Gastrocnemius medialis (tissue), 4 donors: ENCODE measurements at places on chromosomes 3 and 15.

DNA sequence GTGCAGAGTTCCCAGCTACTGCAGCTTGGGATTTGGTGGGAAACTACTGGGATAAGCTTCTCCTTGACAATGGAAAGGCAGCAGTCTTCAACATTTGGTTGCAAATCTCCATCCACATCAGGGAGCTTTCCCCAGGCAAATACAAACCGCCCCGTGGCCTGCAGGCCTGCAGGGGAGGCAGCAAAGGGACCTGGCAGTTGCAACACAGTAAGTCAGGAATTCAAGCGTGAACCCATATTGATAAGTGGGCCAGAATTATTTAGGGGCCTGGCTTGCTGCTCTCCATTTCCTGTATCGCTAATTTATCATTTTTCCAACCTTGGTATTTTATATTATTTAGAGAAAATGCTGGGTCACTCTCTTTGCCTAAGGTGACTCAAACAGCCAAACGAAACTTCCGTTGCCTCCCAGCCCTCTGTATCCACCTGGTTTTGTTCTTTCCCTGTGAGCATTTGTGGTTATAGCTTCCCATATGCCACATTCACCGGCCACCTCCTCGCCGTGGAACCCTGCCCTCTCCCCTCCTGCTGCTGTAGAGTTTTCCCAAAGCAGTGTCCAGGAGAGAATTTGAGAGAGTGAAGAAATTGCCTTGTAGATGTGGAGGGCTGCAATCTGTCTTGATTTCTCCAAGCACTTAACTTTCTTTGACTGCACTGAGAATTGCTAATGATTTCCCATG lies 34.8 kb downstream of the B3GALNT1 start:
- DNase-seq = no peak
- no peak overlapping the region for H3K27ac ChIP-seq
- no peak overlapping the region for H3K4me3 ChIP-seq
- H3K36me3 ChIP-seq = no peaks in the 10 kb centered on the region
- H3K27me3 ChIP-seq = no peaks in the 10 kb centered on the region

DNA sequence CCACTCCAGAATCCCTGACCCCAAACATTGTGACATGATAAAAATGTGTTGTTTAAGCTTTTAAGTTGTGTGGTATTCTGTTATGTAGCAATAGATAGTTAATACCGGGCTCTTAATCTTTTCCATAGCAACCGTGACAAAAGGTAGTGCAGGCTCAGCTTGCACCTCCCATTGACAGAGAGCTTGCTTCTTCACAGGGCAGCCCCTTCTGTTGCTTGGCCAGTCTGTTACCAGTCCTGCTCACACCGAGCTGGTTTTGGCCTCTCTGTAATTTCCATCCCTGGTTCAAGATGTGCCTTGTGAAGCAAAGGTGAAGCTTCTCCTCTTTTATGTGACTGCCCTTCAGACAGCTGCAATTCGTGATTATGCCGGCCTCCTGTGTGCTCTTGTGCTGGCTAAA lies 86.9 kb downstream of the CRYGS start:
- no peaks in the 10 kb centered on the region for H3K27me3 ChIP-seq
- H3K27ac ChIP-seq = no peak overlapping the region
- no peak for DNase-seq
- H3K4me3 ChIP-seq = no peak overlapping the region
- no peaks in the 10 kb centered on the region for H3K4me1 ChIP-seq

DNA sequence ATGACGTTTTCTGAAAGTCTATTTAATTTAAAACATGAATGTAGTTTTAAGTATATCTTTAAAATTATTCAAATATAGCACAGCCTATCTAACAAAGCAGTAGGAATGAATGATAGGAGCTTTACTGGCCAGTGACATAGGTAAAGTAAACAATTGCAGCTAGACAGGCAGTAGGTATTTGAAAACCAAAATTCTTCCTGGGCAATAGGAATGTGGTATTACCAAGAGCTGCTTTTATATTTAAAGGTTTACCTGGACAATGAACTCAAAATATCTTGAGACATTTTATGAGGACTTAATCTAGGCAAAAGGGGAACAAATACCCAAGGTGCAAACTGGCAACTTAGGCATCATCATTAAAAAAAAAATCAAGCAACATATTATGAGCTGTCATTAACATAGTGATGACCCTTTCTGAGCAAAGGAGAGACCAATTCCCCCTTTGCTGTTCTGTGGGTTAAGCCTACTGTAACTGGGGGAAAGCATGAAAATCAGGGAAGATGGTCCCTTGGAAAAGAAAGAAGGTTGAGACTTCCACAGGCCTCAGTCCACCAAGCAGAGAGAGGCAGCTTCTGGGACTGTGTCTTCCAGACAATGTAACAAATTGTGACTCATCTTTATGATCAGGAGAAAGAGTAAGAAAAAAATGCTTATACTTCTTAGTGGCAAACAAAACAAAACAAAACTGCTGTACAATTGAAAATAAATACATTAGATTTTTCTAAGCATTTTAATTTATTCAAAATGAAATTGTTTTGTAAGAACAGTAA lies 12.9 kb downstream of the ISL2 start:
- H3K4me3 ChIP-seq = no peak overlapping the region
- peaks cover 7% of the 10 kb centered on the region for H3K4me1 ChIP-seq
- DNase-seq = no peak
- H3K36me3 ChIP-seq = peaks cover 2% of the 10 kb centered on the region

DNA sequence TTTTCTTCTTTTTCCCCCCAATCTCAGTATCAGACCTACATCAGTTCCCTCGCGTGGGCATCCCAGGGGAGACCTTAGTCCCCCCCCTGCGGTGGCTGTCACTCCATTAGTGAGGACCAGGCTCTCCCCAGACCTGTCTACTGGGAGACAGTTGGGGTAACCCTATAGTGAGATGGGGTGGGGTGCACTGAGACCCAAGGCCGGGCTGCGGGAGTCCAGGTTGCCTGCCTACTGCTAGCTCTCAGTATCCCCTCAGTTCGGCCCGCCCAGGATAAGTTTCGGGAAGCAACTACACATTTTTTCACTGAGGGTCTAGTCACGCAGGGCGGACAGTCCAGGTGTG lies 671 bp upstream of the DCUN1D1 start:
- H3K27me3 ChIP-seq = no peaks in the 10 kb centered on the region
- H3K4me1 ChIP-seq = peaks cover 33% of the 10 kb centered on the region
- H3K36me3 ChIP-seq = no peaks in the 10 kb centered on the region
- H3K4me3 ChIP-seq = peak overlapping the region; percentile 71

- H3K27ac ChIP-seq = no peak overlapping the region
- H3K4me1 ChIP-seq = no peaks in the 10 kb centered on the region
- no peak overlapping the region for H3K4me3 ChIP-seq
Measured at GRCh38 chr15:65818927-65819562, 27.0 kb upstream of the DENND4A start.

DNA sequence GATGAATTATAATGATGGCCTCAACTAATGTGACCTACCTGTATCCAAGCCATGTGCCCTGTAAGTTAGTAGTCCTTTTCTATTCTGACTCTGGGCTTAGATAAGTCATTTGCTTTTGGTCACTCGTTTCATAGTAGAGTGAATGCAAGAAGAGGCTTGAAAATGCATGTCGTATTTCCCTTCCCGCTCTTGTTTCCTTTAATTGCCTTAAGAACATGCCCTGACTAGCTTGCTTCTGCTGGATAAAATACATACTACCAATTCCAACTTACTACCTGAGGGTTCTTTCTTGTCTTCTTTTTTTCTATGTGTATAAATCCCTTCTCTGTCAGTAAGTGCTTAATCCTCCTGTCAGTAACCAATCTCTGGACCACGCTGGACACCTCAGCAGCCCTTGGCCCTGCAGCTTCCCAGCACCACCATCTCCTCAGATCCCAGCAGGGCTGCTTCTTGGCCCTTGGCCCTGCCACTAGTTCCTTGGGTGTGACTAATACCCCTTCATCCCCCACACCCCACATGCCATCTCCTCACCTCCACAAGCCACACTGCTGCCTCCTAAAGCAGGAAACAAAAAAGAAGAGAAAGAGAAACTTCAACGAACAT lies 771.7 kb downstream of the IGSF11 start:
- H3K27ac ChIP-seq = no peak overlapping the region
- no peak for DNase-seq
- no peaks in the 10 kb centered on the region for H3K4me1 ChIP-seq
- H3K27me3 ChIP-seq = no peaks in the 10 kb centered on the region

DNA sequence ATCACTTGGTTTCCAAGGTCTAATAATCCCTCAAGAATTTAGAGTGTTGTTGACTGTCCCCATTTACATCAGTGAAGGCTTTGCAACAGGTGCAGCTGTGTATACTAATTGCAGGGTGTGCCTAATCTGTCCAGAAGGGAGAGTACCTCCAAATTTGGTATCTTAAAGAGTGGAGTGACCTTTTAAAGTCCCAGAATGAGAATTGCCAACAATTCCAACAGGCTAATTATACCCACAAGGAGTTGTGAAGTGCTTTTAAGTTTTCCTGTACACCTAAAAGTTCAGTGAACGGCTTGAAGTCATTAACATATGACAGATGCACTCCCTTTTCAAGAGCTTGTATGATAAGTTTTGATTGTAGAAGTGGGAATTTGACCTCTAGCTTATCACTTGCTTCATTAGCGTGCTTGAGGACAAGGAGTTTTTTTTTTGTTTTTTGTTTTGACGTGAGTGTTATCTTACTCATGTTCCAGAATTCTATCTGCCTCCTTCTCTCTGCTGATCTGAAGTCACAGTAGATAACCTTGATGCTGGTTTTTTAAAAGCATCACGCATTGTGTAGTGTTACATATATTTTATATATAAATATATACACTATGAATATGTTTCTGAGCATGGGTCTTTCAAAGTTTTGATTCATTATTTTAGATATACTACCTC lies 26.3 kb downstream of the CDIN1 start:
- no peaks in the 10 kb centered on the region for H3K27me3 ChIP-seq
- H3K4me1 ChIP-seq = peaks cover 26% of the 10 kb centered on the region
- H3K36me3 ChIP-seq = no peaks in the 10 kb centered on the region

- H3K27ac ChIP-seq = no peak overlapping the region
- H3K4me3 ChIP-seq = no peak overlapping the region
- H3K27me3 ChIP-seq = no peaks in the 10 kb centered on the region
- no peak for DNase-seq
- H3K4me1 ChIP-seq = no peaks in the 10 kb centered on the region
- no peaks in the 10 kb centered on the region for H3K36me3 ChIP-seq
Measured at GRCh38 chr3:53795176-53795575, 51.0 kb downstream of the CHDH start.

GRCh38 chr3:112847692-112848091 lies 1.0 kb upstream of the CD200R1L start:
- no peak overlapping the region for H3K4me3 ChIP-seq
- H3K27me3 ChIP-seq = no peaks in the 10 kb centered on the region
- H3K4me1 ChIP-seq = no peaks in the 10 kb centered on the region
- no peak overlapping the region for H3K27ac ChIP-seq
- no peaks in the 10 kb centered on the region for H3K36me3 ChIP-seq

DNA sequence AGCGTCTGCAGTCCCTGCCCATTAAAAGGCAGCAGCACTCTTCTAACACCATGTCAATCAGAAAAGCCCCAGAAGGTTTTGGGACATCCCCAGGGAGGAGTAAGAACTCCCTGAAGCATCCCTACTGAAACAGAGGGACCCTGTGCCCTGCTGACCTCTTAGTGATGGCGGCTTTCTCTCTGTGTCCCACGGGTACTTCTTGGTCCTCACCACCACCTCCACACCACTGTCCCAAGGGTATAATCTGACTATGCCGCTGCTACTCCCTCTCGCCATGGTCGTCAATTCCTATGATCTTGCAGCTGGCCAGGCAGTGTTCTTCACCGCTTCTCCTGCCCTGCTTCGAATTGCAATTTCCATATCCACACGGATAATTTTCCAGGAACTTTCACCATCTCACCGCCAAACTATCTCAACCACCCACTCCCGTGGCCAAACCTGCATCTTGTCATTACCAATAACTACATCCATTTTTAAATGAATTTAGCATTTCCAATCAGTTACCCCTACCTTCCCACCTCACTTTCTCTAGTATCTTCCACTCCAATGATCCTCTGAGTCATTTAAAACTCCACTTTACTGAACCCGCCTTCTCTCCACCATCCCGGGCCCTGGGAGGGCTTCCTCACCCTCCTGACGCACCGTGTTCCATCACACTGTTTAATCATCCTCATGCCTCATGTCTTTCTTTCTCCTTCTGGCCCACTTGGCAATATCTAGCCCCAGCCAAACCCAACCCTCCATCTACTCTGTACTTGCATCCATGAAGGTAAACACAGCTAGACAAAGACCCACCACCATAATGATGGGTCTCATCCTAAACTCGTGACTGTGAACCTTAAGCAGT lies 23.7 kb downstream of the PRR23E start:
- no peak overlapping the region for H3K27ac ChIP-seq
- H3K27me3 ChIP-seq = peaks cover 12% of the 10 kb centered on the region
- no peak for DNase-seq
- H3K4me1 ChIP-seq = no peaks in the 10 kb centered on the region
- H3K4me3 ChIP-seq = no peak overlapping the region
- H3K36me3 ChIP-seq = no peaks in the 10 kb centered on the region

- no peaks in the 10 kb centered on the region for H3K27me3 ChIP-seq
- no peak for DNase-seq
- H3K4me3 ChIP-seq = no peak overlapping the region
- H3K4me1 ChIP-seq = no peaks in the 10 kb centered on the region
- H3K36me3 ChIP-seq = no peaks in the 10 kb centered on the region
Measured at GRCh38 chr3:164155400-164155799, 922.9 kb downstream of the SI start.

DNA sequence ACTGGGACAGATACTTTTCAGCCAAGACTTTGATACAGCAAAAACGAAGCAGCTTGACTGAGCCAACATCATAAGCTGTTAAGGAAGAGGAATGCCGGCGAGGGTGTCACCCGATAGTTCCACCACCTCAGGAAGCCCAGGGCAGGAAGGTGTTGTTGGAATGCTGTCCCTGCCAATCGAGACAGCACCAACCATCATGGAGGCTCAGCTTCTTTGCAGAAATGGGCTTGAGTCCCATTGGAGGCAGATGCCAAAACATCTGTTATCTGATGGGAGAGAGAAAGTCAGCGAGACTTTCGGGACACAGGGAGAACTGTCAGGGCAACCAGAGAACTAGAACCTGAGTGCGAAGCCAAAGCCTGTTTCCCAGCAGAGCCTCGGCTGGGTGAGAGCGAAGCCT lies 50.7 kb downstream of the CA12 start:
- no peak for DNase-seq
- peaks cover 5% of the 10 kb centered on the region for H3K4me1 ChIP-seq
- no peak overlapping the region for H3K4me3 ChIP-seq
- H3K27ac ChIP-seq = no peak overlapping the region
- no peaks in the 10 kb centered on the region for H3K36me3 ChIP-seq

GRCh38 chr15:92000709-92001108 lies 147.2 kb downstream of the SLCO3A1 start:
- no peak overlapping the region for H3K4me3 ChIP-seq
- H3K4me1 ChIP-seq = no peaks in the 10 kb centered on the region
- H3K27me3 ChIP-seq = no peaks in the 10 kb centered on the region

DNA sequence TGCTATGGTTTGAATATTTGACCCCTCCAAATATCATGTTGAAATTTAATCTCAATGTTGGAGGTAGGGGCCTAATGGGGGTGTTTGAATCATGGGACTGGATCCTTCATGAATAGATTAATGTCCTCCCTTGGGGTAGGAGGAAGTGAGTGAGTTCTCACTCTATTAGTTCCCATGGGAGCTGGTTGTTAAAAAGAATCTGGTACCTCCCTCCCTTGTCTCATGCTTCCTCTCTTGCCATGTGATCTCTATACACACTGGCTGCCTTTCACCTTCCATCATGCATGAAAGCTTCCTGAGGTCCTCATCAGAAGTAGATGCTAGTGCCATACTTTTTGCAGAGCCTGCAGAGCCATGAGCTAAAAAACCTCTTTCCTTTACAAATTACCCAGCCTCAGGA lies 177.7 kb upstream of the MCTP2 start:
- H3K27me3 ChIP-seq = no peaks in the 10 kb centered on the region
- no peaks in the 10 kb centered on the region for H3K36me3 ChIP-seq
- H3K4me1 ChIP-seq = no peaks in the 10 kb centered on the region
- no peak for DNase-seq
- H3K4me3 ChIP-seq = no peak overlapping the region

- no peaks in the 10 kb centered on the region for H3K36me3 ChIP-seq
- no peak for DNase-seq
- H3K27me3 ChIP-seq = no peaks in the 10 kb centered on the region
- H3K4me1 ChIP-seq = no peaks in the 10 kb centered on the region
Measured at GRCh38 chr15:36696196-36696595, 116.8 kb downstream of the CDIN1 start.
